ENCODE measurements at places on chromosomes 7 and 10. TPM values are rescaled to one million over a fixed set of nuclear protein-coding genes. Genes with fewer than 3 reads are reported as not detected.

GSAP gene
- 7.8 TPM for total RNA-seq

STRIP2 gene
- 12.1 TPM for total RNA-seq

BMPER gene
- not detected for total RNA-seq

CREB5 gene
- total RNA-seq: not detected

CHST12 gene
- total RNA-seq: 44.8 TPM

FEZF1 gene
- total RNA-seq: not detected

GRCh38 chr10:133134411-133135115 is 25.5 kb upstream of the KNDC1 start:
- H3K4me1 ChIP-seq: no peaks in the 10 kb centered on the region
- H3K27me3 ChIP-seq: no peaks in the 10 kb centered on the region
- H3K27ac ChIP-seq: no peak overlapping the region
- H3K36me3 ChIP-seq: no peaks in the 10 kb centered on the region

DNA sequence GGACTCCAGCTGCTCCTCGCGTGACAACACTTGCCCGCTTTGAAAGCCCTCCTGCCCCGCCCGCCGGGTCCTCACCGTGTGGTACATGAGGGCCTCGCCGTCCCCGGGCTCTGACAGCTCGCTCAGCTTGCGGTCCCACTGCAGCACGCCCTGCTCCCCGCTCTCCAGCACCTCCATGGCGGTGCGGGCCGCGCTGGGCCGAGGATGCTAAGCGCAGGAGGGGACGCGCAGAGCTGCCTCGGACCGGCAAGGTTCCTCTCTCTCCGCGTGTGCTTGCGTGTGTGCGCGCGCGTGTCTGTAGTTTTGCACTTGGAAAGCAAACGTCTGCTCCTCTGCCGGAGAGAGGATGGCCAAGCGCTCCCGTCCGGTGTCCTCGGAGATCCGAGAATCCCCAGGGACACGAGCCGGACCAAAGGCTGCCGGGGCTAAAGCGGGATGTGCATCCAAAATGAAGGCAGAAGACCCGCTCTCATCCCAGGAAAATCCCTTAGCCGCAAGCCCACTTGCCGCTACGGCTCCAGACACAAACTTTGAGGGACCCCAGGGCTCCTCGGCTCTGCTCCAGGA is at the start of gene CREB3L2:
Gene CREB3L2 (minus strand): TSS at position 558 of the 567 bp plus-strand sequence. CDS start 381 bp downstream, at position 177.
- DNase-seq: peak; percentile 66
- peak within 1 kb of the TSS; percentile 92 for H3K4me3 ChIP-seq
- peaks cover 46% of the 10 kb centered on the region for H3K4me1 ChIP-seq
- H3K36me3 ChIP-seq: peaks cover 10% of the 10 kb centered on the region
- H3K27ac ChIP-seq: peak within 1 kb of the TSS; percentile 95

DNA sequence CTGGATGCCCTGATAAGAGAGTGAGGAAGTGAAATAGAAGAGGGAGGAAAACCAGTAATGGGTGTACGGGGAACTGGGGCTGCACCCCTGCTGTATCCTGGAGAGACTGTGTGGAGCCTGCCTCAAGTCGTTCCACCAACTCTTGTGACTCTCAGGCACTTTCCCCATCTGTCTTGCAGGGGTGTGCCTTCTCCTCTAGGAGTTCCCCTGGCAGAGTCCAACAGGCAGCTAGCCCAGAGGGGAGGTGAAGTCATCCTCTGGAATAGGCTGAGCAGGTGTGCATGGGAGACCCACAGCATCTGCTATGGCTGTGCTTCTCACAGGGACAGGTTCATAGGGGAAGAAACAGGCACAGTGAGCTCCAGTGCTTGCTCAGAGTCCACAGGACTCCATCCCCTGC is 46.8 kb downstream of the WIPF3 start:
- no peak overlapping the region for H3K27ac ChIP-seq
- H3K4me1 ChIP-seq: no peaks in the 10 kb centered on the region
- H3K36me3 ChIP-seq: no peaks in the 10 kb centered on the region
- no peak for DNase-seq

- peaks cover 1% of the 10 kb centered on the region for H3K4me1 ChIP-seq
- H3K4me3 ChIP-seq: no peak overlapping the region
- no peak overlapping the region for H3K27ac ChIP-seq
- no peaks in the 10 kb centered on the region for H3K27me3 ChIP-seq
- DNase-seq: no peak
Observed at GRCh38 chr10:74934100-74934812, 107.9 kb downstream of the KAT6B start.

DNA sequence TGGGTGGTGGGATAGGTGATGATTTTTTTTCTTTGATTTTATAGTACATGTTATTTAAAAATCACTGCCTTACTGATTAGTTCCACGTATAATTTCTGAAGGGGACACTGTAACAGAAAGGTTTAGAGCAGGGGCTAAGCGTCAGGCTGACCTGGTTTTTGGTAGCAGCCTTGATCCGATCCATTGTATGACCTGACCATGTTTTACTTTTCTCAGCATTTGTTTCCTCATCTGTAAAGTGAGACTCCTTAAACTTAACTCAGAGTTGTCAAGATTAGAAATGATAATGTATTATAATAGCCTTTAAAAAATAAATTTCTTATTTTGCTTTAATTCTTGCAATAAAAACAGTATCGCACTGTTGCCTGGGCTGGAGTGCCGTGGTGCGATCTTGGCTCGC is 23.6 kb downstream of the INPP5F start:
- peaks cover 3% of the 10 kb centered on the region for H3K36me3 ChIP-seq
- DNase-seq: no peak
- no peaks in the 10 kb centered on the region for H3K27me3 ChIP-seq
- no peak overlapping the region for H3K27ac ChIP-seq

GRCh38 chr10:131739206-131739605 is 161.6 kb upstream of the PPP2R2D start:
- H3K27me3 ChIP-seq: no peaks in the 10 kb centered on the region
- DNase-seq: no peak
- H3K4me1 ChIP-seq: peaks cover 1% of the 10 kb centered on the region
- H3K27ac ChIP-seq: no peak overlapping the region
- no peak overlapping the region for H3K4me3 ChIP-seq
- no peaks in the 10 kb centered on the region for H3K36me3 ChIP-seq

DNA sequence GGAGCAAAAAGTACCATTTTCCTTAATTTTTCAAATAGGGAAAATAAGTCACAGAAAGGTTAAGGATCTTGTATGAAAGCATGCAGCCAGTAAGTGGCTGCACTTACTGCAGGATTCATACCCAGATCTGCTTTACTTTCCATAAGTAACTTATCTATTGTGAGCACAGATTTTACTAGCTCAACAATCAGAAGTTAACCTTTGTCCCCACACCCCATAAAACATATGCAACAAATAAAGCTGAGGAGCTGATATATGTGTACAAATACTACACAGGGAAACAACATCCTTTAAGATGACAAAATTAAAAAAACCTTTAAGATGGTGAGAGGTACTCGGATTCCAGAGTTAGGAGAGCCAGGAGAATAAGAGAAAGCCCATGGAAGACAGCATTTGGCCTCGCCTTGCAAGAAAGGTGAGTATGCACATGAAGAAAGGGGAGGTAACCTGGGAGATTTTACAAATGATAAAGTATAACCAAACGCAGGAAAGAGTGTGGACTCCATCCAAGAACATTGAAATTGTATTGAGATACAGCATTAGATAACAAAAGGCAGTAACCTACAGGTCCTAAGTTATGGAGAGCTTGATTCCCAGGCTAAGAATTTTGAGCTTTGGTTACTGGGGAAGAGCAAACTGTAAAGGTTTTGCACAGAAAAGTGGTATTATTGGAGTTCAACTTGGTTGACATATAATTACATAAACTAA is 87.1 kb downstream of the ITGB8 start:
- no peaks in the 10 kb centered on the region for H3K36me3 ChIP-seq
- no peak overlapping the region for H3K27ac ChIP-seq
- no peaks in the 10 kb centered on the region for H3K4me1 ChIP-seq
- DNase-seq: no peak
- no peaks in the 10 kb centered on the region for H3K27me3 ChIP-seq

GRCh38 chr7:135645296-135645904 is 16.9 kb upstream of the STMP1 start:
- peak; percentile 48 for DNase-seq
- H3K36me3 ChIP-seq: peaks cover 46% of the 10 kb centered on the region
- H3K27ac ChIP-seq: no peak overlapping the region
- H3K4me3 ChIP-seq: no peak overlapping the region

GRCh38 chr10:11616021-11616420 is 4.6 kb upstream of the USP6NL start:
- no peak overlapping the region for H3K27ac ChIP-seq
- no peak for DNase-seq
- peaks cover 34% of the 10 kb centered on the region for H3K27me3 ChIP-seq

DNA sequence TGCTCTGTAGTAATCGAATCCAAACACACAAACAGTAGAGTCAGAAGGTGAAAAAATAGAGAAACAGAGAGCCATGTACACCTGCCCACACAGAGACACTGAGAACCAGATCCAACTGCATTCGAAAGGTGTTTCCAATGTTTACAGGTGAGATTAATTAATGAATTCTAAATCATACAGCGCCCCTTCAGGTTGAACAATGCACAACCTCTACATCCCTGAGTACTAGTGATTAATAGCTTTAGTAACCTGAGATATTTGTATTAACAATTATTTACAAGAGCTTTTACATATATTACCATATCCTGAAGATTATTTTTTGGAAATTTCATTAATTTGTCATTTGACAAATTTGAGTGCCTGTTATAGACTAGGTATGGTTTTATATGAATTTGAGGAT is 7.6 kb upstream of the MRC1 start:
- H3K27ac ChIP-seq: no peak overlapping the region
- DNase-seq: no peak
- no peak overlapping the region for H3K4me3 ChIP-seq

GRCh38 chr7:13411636-13412035 is 577.8 kb downstream of the ETV1 start:
- H3K4me3 ChIP-seq: no peak overlapping the region
- H3K4me1 ChIP-seq: no peaks in the 10 kb centered on the region
- H3K27me3 ChIP-seq: no peaks in the 10 kb centered on the region
- no peak for DNase-seq

GRCh38 chr7:17770710-17771375 is 169.5 kb downstream of the SNX13 start:
- H3K4me3 ChIP-seq: no peak overlapping the region
- H3K4me1 ChIP-seq: peaks cover 6% of the 10 kb centered on the region
- no peak for DNase-seq
- no peak overlapping the region for H3K27ac ChIP-seq
- H3K36me3 ChIP-seq: no peaks in the 10 kb centered on the region
- no peaks in the 10 kb centered on the region for H3K27me3 ChIP-seq

GRCh38 chr10:34811126-34811967 is 3.7 kb downstream of the PARD3 start:
- no peak overlapping the region for H3K27ac ChIP-seq
- H3K36me3 ChIP-seq: no peaks in the 10 kb centered on the region

GRCh38 chr7:48147078-48147591 is 24.1 kb upstream of the ABCA13 start:
- no peaks in the 10 kb centered on the region for H3K36me3 ChIP-seq
- no peak overlapping the region for H3K27ac ChIP-seq
- H3K27me3 ChIP-seq: peaks cover 28% of the 10 kb centered on the region
- no peak for DNase-seq
- no peak overlapping the region for H3K4me3 ChIP-seq
- H3K4me1 ChIP-seq: no peaks in the 10 kb centered on the region

- H3K36me3 ChIP-seq: no peaks in the 10 kb centered on the region
- H3K27me3 ChIP-seq: no peaks in the 10 kb centered on the region
- no peak overlapping the region for H3K27ac ChIP-seq
Observed at GRCh38 chr10:128364631-128365030, 238.4 kb upstream of the MKI67 start.

DNA sequence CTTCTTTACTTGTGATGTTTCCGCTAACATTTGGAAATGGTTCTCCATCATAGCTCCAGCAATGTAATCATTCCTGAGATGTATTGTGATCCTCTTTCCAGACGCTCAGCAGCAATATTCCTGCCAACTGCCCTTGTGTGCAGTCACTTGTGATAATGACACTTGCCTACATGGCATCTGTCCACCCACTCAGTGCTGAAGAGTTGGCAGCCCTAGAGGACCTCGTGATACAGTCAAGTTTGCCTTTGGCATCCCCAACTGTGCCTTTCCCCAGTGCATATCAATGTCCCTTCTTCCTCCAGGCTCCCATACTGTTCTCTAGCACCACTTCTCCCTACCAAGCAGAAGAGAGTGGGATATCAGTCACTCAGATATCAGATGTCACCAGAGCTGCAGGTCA is 64.9 kb downstream of the MYOF start:
- H3K27me3 ChIP-seq: no peaks in the 10 kb centered on the region
- peaks cover 4% of the 10 kb centered on the region for H3K36me3 ChIP-seq
- H3K4me1 ChIP-seq: peaks cover 32% of the 10 kb centered on the region
- no peak overlapping the region for H3K27ac ChIP-seq
- H3K4me3 ChIP-seq: no peak overlapping the region

DNA sequence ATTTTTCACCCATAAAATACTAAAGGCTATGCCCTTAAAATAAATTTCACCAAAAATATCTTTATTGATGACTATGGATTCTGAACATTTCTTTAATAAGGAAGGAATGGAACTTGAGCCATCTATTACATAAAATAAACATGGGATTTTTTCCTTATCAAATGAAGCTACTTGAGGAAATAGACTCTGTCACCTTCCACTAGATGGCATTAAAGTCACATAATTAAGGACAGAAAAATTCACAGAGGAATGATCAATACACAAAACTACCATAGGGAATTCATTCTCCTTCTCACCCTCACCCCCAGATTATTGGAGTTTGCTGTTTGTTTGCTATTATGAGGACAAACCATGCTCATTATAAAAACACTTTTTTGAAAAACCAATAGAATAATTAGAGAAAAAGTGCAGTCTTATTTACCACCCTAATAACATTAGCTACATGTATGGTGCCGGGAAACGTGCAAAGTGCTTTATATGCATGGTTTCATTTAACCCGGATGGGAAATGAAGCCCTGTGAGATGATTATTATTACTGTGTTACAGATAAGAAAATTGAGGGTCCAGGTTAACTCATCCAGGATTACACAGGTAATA is 21.1 kb upstream of the FOXI2 start:
- no peak overlapping the region for H3K27ac ChIP-seq
- no peaks in the 10 kb centered on the region for H3K4me1 ChIP-seq
- DNase-seq: no peak
- H3K27me3 ChIP-seq: no peaks in the 10 kb centered on the region

DNA sequence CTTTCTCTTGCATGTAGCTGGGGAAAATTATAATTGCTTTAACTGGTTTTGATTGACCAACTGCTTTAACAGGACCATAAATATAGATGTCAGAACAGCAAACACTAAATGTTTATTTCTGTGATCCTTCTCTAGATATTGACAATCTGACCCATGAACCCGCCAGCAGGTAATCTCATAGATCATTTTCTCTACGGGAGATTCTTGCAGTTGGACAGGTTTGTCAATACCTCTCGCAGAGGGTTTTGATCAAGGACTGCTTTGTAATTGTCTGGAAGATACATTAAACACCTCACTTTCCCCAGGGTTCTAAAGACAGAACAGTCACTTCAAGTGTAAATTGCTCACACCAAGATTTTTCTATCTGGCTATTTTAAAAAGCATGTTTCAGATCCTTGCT is 235.8 kb upstream of the RHOBTB1 start:
- no peaks in the 10 kb centered on the region for H3K4me1 ChIP-seq
- no peaks in the 10 kb centered on the region for H3K36me3 ChIP-seq
- no peak overlapping the region for H3K27ac ChIP-seq
- H3K4me3 ChIP-seq: no peak overlapping the region
